Stimulated activated CD4-positive, alpha-beta T cell treated with anti-CD3 and anti-CD28 coated beads, Interleukin-1b, Interleukin-23, amount 100 ng/mL, for 1 hour (primary cell): ENCODE measurements at places on chromosomes 4 and X.

DNA sequence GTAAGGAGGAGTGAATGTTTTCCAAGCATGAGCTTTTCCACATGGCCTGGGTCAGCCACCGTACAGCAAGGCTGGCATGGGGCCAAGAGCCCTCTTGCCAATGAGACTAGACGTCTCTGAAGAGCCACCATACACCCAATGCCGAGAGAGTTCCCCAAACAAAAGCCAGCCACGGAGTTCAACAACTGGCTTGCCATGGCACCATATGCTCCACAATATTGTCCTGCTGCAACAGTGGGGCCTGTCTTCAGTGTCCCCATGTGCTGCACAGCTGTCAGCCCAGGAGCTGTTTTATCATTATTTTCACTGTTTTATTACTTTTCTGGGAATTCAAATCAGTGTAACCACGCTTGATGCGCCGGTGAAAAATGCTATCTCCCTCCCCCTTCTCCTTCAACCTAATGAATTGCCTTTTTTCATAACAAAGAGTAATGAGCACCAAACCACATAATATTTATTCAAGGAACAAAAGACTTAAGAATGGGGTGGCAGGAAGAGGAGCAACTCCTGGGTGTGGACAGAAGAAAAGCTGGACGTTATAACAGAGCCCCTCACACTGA lies 18.4 kb downstream of the MAML3 start:
- no peak for DNase-seq

GRCh38 chr4:27007507-27007906 lies 146.9 kb downstream of the STIM2 start:
- no peak for DNase-seq

GRCh38 chr4:173301518-173302201 lies 32.5 kb downstream of the HMGB2 start:
- DNase-seq = no peak

DNA sequence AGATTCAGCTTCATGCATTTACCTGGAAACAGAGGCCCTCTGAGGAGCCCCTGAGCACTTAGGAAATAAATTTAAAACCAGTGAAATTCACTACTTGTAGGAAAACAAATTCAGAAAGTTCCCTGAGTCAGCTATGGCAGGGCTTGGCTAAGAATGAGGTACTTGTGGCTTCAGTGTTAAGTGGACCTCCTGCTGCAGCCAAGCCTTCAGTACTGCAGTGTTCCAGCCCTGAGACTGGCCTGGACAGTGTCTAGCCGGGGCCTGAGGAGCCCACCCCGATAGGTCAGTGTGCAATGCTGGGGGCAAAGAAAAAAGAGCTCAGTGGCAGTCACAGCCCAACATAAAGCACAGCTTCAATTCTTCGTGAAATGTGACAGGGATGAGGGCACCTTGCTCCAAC lies 41.9 kb downstream of the F11 start:
- DNase-seq = no peak

GRCh38 chr4:88674979-88675378 lies 22.6 kb downstream of the NAP1L5 start:
- no peak for DNase-seq

GRCh38 chr4:164876700-164877324 lies at the start of gene APELA:
APELA (plus strand) TSS chr4:164877178; CDS start chr4:164877332, 154 bp downstream.
- DNase-seq = no peak

- DNase-seq = no peak
Observed at GRCh38 chr4:30757357-30757756, 37.2 kb downstream of the PCDH7 start.

- DNase-seq = no peak
Observed at GRCh38 chr4:100076753-100077152, 113.5 kb downstream of the DDIT4L start.

DNA sequence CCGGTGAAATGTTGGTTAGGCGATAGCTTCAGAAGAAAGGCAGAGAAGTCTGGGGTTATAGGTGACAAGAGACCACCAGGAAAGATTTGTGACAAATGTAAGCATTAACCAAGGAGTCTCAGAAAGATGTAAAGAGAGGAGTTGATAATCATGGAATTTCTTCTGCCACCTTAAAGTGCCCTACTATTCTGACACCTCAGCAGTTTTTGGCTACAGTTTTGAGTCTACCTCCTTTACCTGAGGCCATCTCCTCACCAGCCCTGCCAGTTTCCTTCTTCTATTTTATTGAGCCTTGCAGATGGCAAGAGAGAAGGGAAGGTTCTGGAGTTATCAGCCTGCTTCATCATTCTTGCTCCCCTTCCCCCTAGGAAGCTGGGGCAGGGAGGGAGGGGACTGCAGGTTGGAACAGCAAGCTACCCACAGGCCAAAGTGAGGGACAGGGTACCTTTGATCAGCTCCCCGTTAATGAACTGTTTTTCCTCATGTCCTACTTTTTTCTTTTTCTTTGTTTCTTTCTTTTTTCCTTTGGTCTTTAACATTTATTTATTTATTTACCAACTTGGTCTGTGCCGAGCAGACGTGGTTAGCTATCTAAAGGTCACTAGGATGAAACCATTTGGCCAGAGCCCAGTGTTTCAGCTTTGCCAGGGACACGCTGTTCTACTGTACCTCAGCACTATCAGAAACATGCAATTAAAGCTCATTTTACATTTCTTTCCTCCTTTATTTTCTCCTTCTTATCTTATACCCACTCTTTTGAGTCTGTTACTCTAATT lies 438.7 kb upstream of the AR start:
- DNase-seq = no peak
